Vagina (tissue), 2 donors: ENCODE measurements at places on chromosomes 11 and 22. TPM values are rescaled to one million over a fixed set of nuclear protein-coding genes. Genes with fewer than 3 reads are reported as not detected.

SGSM1 gene
- 2.9 TPM for total RNA-seq

DNA sequence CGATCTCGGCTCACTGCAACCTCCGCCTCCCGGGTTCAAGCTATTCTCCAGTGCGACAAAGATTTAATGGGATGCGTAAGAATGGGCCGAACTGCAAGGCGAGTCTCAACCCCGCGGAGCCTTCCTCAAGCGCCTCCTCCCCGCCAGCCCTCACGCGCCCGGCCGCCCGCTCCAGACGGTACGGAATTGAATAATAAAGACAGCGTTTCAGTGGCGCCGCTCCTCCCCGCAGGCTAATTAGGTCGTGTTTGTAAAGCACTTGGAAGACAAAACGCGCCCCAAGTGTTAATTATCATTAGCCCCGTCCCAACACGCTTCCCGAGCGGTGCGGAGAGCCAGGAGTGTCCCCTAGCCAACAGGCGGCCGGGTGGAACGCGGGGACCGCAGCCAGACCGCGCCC is 192.0 kb downstream of the BUD13 start:
- DNase-seq, result no peak

DNA sequence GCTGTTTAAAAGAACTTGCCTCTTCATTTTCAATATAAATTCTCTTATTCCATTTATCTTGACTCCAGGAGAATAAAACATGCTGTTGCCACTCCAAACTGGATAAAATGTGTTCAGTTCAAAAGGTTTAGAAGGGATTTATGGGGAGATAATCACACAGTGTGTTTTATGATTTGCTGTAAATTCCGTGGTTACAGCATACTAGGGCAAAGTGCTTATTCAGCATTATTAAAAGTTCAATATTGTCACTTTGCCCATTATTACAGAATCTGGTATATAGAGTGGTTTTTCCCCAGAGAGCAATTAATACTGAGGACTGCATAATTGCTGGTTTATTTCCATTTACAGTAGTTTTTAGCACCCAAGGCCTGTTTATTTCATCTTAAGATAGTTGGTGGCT is 780.9 kb upstream of the RAG2 start:
- DNase-seq, result no peak

GRCh38 chr22:38162881-38163843 is 18.5 kb downstream of the PLA2G6 start:
- no peak for DNase-seq
